ENCODE measurements at places on chromosomes 5 and 9. TPM values are rescaled to one million over a fixed set of nuclear protein-coding genes. Genes with fewer than 3 reads are reported as not detected.

Gene LAMC3
- total RNA-seq = 0.74 TPM

Gene FOXD4L3
- not detected for total RNA-seq

Gene LCN10
- total RNA-seq = 0.21 TPM

Gene CARTPT
- total RNA-seq = not detected

Gene GFI1B
- 0.12 TPM for total RNA-seq

Gene HTR1A
- not detected for total RNA-seq

DNA sequence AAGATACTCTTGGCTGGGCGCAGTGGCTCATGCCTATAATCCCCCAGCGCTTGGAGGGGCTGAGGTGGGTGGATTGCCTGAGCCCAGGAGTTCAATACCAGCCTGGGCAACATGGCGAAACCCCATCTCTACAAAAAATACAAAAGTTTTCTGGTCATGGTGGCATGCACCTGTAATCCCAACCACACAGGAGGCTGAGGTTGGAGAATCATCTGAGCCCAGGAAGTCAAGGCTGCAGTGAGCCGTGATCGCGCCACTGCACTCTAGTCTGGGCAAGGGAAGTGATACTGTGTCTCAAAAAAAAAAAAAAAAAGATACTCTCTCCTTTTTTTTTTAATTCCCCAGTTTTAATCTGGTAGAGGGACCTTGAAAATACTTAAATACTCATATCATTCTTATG lies 15.0 kb downstream of the ANKRD33B start:
- peaks cover 5% of the 10 kb centered on the region for H3K27me3 ChIP-seq
- no peak overlapping the region for H3K27ac ChIP-seq
- H3K4me3 ChIP-seq = peak overlapping the region; percentile 82
- no peak for DNase-seq

GRCh38 chr5:138657360-138657759 lies 82.2 kb upstream of the HSPA9 start:
- peaks cover 94% of the 10 kb centered on the region for H3K27me3 ChIP-seq
- H3K4me3 ChIP-seq = no peak overlapping the region

- H3K4me1 ChIP-seq = peaks cover 33% of the 10 kb centered on the region
- H3K27ac ChIP-seq = no peak overlapping the region
- H3K4me3 ChIP-seq = no peak overlapping the region
Observed at GRCh38 chr5:57249265-57249874, 75.5 kb downstream of the GPBP1 start.

DNA sequence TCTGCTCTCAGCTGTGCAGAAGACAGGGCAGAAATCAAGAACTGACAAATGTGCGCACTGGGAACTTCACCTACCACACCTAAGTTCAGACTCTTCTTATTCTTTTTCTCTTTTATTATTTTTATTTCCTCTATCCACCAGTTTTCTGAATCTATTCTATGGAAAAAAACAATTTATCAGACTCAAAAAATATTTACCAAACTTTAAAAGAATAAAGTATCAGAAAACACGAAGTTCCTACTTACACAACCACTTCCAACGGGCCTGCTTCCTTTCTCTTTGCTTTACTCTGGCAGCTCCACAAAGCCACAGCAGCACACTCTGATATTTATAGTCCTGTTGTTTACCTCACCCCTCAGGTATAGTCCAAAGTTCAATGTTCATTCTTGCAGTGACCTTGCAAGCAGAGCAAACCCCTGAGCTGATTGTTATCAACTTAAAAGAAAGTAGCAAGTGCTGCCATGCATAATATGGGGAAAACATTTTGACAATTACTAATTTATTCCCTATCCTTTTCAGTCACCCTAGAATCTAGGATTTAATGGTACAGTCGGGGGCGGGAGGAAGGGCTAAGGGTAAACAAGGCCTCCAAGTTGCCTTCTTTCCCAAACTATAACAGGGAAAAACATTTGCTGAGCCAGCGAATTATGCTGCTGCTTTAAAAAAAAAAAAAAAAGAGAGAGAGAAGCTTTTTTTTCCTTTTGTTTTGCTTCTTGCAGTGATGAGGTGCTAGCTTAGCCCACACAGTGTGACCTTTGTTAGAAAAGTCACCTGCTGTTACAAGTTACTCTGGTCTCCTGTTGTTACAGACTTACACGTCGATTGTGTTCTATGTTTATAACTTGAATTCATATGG lies at the start of gene SELENOP:
Gene SELENOP (minus strand): TSS at position 302 of the 856 bp plus-strand sequence. CDS start 3,539 bp downstream, outside the sequence.
- no peaks in the 10 kb centered on the region for H3K27me3 ChIP-seq
- no peak within 1 kb of the TSS for H3K4me3 ChIP-seq
- H3K27ac ChIP-seq = no peak within 1 kb of the TSS
- no peaks in the 10 kb centered on the region for H3K36me3 ChIP-seq
- no peak for DNase-seq

- H3K27ac ChIP-seq = no peak overlapping the region
- peaks cover 16% of the 10 kb centered on the region for H3K27me3 ChIP-seq
- peaks cover 54% of the 10 kb centered on the region for H3K4me1 ChIP-seq
- H3K4me3 ChIP-seq = peak overlapping the region; percentile 15
Observed at GRCh38 chr9:34459941-34460340, 1.3 kb downstream of the DNAI1 start.

DNA sequence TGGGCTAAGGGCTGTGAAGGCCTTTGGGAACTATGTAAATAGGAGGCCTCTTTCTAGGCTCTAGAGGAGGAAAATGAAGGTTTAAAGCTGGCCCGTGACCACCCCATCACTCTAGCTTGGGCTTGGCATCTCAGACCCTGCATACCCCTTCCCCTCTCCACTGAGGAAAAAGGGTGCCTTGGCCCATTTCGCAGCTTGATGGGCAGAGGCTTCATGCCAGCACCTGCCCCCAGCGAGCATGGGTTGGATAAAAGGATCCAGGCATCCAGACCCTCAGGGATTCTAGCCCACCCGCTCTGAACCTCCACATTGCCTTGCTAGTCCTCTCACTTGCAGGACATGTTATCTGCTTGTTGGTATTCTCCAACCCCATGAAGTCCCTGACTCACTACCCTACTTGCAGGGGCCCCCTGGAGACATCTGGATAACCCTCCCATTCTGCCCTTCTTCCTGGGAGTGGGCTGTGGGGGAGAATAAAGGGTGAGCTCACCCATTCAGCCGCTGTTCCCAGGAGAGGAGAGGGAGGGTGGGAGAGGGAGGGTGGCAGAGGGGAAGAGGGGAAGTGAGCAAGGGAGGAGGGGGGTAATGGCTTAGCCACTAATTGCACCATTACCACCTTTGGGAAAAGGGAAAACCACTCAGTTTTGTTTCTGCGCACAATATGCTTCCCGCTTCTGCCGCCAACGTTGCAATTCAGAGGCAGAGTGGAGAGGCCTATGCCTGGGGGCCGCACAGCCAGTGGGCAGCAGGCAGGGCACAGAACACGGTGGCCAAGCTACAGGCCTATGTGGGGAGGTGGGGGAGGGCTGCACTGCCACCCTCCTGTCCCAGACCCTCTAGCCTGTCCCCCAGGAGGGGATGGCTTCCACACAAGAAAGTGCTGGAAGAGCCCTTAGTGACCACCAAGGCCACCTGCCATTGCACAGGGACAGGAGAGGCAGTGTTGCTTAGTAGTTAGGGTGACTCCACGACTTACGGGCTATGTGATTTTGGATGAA lies 2.1 kb upstream of the CAMK2A start:
- no peak overlapping the region for H3K4me3 ChIP-seq
- DNase-seq = no peak
- H3K4me1 ChIP-seq = no peaks in the 10 kb centered on the region
- H3K36me3 ChIP-seq = no peaks in the 10 kb centered on the region

DNA sequence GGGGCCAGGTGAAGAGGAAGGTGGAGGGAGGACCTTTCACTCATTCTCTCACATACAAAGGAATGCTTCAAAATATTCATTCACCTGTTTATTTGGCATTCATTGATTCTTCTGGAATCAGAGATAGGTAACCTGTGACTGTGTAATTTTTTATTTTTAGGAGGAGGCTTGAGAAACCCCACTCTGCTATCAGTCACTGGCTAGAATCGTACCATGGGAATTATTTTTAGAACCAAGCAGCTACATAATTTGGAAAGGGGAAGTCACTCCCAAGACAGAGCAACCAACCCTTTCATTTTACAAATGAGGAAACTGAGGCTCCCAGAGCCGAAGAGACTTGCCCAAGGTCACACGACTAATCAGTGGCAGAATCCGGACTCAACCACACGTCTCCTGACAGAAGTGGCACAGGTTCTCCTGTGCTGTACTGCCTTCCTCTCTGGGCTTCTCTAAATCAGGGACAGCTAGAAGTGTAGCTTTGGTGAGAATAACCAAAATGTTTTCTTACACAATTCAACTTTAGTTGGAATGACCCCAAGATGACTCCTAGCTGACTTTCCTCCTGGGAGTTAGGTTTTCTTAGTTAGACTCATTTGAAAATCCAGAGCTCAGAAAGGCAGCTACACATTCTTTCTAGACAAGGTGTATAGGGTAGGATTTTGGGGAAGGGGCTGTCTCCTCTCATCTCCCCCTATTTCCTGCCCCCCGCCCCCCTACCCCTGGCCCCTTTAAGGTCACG lies 264.3 kb upstream of the PANK3 start:
- H3K36me3 ChIP-seq = no peaks in the 10 kb centered on the region
- H3K27me3 ChIP-seq = peaks cover 40% of the 10 kb centered on the region
- H3K4me3 ChIP-seq = no peak overlapping the region

DNA sequence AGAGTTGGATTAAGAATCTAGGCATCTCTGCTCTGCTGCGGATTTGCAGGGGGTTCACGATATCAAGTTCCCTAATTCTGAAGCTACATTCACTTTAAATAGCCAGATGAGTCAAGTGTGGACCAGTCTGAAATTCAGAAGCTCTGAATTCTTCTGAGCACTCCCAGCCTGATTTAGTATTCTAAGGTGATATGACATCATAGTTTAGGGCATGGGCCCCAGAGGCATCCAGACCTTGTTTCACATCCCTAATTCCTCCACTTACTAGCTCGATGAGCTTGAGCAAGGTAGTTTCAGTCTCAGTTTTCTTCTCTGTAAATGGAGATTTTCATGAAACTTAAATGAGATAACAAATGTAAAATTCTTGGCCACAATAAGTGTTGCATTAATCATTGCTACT lies 65.2 kb downstream of the TMEM167A start:
- no peaks in the 10 kb centered on the region for H3K4me1 ChIP-seq
- no peak for DNase-seq
- H3K27ac ChIP-seq = no peak overlapping the region
- no peaks in the 10 kb centered on the region for H3K27me3 ChIP-seq
- H3K4me3 ChIP-seq = no peak overlapping the region

DNA sequence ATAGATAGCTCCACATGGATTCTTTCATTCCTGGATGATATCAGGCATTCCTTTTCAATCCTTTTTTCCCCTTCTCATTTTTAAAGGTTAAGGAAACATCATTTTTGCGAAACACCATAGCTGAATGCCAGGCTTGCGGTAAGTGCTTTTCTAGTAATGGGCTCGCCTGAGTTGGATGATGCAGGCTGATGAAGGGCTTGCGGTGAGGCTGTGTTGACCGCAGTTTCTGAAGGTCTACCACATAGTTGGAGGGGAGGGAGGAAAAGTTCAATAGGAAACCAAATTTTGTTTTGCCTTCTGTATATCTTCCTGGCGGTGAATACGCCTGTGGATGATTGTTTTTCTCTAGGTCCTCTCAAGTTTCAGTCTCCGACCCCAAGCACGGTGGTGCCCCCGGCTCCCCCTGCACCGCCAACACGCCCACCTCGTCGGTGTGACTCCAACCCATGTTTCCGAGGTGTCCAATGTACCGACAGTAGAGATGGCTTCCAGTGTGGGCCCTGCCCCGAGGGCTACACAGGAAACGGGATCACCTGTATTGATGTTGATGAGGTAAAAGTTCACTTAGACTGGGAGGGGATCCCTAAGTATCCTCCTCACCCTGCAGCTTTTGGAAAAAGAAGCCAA lies 24.3 kb downstream of the THBS4 start:
- DNase-seq = no peak
- no peak overlapping the region for H3K4me3 ChIP-seq
- no peaks in the 10 kb centered on the region for H3K36me3 ChIP-seq
- no peak overlapping the region for H3K27ac ChIP-seq
- H3K4me1 ChIP-seq = peaks cover 40% of the 10 kb centered on the region
- H3K27me3 ChIP-seq = no peaks in the 10 kb centered on the region

DNA sequence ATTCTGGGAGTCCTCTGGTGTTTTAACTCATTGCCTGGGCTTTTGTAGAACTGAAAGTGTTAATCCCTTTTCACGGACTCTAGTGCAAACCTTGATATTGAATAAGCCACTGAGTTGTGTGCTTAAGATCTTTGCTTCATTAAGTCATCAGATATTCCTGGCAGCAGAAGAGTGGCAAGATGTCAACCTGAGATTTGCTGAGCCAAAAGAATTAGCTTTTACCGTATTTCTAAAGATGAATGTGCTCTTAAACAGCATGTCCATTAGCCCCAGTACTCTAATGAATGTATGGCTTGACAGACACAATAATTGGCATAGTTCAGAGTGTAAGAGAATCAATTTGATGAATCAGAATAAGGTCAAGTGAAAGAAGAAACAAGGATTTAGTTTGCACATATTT lies 87.2 kb upstream of the CDH6 start:
- no peak overlapping the region for H3K27ac ChIP-seq
- H3K36me3 ChIP-seq = no peaks in the 10 kb centered on the region
- no peaks in the 10 kb centered on the region for H3K4me1 ChIP-seq
- H3K27me3 ChIP-seq = no peaks in the 10 kb centered on the region

- no peaks in the 10 kb centered on the region for H3K4me1 ChIP-seq
- H3K4me3 ChIP-seq = no peak overlapping the region
- H3K27ac ChIP-seq = no peak overlapping the region
- H3K36me3 ChIP-seq = no peaks in the 10 kb centered on the region
- DNase-seq = no peak
- no peaks in the 10 kb centered on the region for H3K27me3 ChIP-seq
Observed at GRCh38 chr9:79779901-79780300, 208.1 kb downstream of the TLE4 start.

GRCh38 chr9:21711504-21711903 lies 90.9 kb upstream of the MTAP start:
- H3K4me3 ChIP-seq = no peak overlapping the region
- no peaks in the 10 kb centered on the region for H3K27me3 ChIP-seq
- H3K36me3 ChIP-seq = peaks cover 4% of the 10 kb centered on the region
- H3K4me1 ChIP-seq = peaks cover 9% of the 10 kb centered on the region

- H3K4me1 ChIP-seq = no peaks in the 10 kb centered on the region
- H3K27ac ChIP-seq = no peak overlapping the region
- no peaks in the 10 kb centered on the region for H3K27me3 ChIP-seq
- H3K4me3 ChIP-seq = no peak overlapping the region
- DNase-seq = no peak
Observed at GRCh38 chr9:78940121-78940855, 631.5 kb upstream of the TLE4 start.

DNA sequence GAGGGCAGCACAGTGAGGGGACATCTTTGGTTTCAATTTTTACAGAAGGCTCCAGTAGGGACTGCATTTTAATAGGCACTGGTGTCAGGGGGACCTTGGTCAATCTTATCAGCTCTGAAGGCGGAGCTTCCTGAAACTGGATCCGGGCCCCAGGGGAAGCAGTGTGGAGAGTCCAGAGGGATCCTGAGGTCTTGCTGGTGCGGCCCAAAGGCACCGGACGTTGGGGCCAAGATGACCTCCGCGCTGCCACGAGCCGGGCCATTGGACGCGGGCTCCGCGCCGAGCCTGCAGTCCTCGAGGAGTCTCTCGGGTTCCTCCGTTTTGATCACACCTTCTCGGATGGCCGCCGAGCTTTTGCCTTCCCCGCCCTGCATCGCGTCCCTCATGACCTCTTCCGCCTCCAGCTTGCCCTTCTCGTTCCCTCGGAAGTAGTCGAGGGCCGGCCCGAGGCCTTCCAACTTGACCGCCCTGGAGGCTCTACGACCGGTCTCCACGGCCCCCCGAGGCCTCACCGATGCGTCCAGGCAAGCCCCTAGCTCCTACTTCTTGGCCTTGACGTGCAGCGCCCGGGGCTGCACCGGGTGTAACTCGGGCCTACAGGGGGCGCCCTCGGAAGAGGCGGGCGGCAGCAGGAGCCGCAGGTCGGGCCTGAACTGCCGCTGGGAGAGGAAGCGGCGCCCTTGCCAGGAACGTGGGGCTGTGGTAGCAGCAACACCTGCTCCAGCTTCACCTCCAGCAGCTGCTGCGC lies 18.8 kb downstream of the C5orf52 start:
- H3K27ac ChIP-seq = no peak overlapping the region
- no peak overlapping the region for H3K4me3 ChIP-seq
- H3K27me3 ChIP-seq = no peaks in the 10 kb centered on the region
- DNase-seq = peak; percentile 35
